ENCODE measurements at places on chromosomes 16 and 17. TPM values are rescaled to one million over a fixed set of nuclear protein-coding genes. Genes with fewer than 3 reads are reported as not detected.

DNA sequence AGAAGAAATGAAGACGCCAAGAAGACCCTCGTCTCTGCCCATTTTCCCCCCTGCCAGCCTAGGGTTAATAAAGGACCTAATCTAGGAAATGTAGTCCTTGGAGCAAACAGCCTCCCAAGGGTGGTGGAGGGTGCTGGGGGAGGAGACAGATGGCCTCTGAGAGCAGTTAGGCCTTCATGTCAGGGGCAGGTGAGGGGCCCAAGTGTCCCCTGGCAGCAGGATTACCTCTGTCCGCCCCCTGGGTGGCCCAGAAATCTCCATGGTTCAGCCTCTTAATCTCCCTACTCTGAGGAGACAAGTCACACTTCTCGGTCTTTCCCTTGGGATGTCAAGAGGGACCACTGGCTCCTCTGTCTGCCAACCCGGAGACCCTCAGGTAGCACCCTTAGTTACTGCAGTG is 365.4 kb upstream of the TNRC6C start:
- DNase-seq = no peak

DNA sequence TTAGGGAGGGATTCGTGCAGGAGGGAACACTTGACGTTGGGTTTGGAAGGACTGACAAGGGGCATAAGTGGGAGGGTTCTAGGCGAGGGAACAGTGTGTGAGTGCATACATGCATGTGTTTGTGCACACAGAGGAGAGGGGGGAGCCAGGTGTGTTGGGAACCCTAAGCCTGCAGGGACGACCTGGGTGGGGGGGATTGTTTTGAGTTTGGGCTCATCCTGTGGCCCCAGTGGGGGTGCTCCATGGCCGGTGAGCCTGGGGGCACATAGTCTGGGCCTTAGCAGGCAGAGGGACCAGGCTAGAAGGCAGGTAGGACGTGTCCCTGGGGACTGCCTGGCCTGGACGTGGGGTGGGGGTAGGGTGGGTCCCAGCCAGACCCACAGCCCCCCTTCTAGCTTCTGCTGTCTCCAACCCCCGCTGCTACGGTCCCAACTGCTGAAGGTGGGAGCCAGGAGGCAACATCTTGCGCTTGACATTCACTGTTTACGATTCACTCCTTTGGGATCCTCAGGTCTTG is 11.9 kb upstream of the RASD1 start:
- no peak for DNase-seq

DNA sequence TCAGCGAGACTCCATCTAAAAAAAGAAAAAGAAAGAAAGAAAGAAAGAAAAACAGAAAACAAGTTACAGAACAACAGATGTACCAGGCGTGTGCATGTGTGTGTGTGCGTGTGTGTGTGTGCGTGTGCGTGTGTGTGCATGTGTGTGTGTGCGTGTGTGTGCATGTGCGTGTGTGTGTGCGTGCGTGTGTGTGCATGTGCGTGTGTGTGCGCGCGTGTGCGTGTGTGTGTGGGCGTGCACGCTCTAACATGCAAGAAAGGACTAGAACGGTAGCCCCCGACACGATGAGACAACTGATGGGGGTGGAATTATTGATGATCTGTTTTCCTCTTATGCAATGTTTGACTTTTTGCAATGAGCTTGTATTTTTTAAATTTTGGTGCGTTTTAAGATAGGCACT is 1.6 kb downstream of the ALDH3A1 start:
- DNase-seq = no peak

- no peak for DNase-seq
Observed at GRCh38 chr17:45784293-45784740, at the start of gene CRHR1. Gene CRHR1 (plus strand): TSS chr17:45784320. CDS start chr17:45784545, 225 bp downstream.

DNA sequence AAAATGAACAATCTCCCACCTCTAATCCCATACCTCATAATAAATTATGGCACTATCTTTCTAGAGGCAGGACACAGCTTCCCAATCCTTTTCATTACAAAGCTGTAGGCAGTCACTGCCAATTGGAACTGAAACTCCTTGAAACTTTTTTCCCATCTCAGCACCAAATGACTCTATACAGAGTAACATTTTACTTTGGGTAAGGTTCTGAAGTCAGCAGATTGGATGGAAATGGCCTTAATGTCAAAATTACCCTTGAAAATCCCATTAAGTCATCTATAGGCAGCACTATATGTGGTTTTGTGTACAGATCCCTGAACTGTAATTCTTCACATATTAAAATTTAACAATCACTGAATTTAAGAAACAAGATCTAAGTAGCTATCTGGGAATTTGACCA is 30.3 kb upstream of the CORO6 start:
- DNase-seq = no peak

DNA sequence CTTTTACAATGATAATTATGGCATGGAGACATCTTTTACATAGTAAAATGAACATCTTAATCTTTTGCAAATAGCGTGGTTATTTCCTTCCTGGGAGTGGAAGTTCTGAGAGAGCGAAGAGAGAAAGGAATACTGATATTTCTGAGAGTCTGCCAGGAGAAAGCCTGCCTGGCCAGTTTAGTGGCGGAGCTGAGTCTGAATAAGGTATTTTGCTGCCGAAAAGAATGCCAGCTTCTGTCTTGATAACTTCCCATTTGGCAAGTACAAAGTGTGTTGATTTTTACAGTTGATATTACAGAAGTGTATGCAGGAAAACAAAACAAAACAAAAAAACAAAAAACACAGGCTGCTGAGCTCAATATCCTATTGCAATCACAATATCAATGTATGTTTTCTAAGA is 55.9 kb downstream of the KCNJ2 start:
- DNase-seq = no peak

DNA sequence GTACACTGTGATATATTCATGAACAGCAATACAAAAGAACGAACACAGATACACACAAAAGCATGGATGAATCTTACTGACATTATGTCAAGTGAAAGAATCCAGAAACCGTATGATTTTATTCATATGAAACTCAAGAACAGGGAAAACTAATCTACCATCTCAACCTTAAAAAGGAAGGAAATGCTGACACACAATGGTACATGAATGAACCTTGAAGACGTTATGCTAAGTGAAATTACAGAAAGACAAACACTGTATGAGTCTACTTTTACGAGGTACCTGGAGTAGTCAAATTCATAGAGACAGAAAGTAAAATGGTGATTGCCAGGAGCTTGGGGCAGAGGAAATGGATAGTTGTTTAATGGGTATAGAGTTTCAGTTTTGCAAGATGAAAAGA is 8.7 kb upstream of the PRKCB start:
- no peak for DNase-seq

GRCh38 chr17:7862692-7863437 is 5.1 kb downstream of the CYB5D1 start:
- no peak for DNase-seq

DNA sequence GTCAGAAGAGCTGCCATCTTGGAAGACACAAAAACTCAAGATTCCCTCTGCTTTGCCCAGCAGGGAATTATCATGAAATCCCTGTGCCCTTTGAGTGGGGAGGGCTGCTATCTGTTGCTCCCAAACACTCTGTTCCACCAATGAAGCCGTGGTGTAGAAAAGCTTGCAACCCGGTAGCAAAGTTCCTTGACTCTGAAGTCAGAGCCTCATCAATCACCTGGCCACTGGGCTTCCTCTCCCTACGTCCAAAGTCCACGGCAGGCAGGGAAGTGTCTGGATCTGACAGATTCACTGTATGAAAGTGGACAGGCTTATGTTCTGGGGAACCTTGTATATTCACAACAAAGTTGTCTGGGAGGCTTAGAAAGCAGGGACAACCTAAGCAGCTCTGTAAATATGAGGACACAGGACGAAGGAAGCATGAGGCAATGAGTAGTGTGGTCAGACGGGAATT is 343.3 kb downstream of the SLC39A11 start:
- no peak for DNase-seq

DNA sequence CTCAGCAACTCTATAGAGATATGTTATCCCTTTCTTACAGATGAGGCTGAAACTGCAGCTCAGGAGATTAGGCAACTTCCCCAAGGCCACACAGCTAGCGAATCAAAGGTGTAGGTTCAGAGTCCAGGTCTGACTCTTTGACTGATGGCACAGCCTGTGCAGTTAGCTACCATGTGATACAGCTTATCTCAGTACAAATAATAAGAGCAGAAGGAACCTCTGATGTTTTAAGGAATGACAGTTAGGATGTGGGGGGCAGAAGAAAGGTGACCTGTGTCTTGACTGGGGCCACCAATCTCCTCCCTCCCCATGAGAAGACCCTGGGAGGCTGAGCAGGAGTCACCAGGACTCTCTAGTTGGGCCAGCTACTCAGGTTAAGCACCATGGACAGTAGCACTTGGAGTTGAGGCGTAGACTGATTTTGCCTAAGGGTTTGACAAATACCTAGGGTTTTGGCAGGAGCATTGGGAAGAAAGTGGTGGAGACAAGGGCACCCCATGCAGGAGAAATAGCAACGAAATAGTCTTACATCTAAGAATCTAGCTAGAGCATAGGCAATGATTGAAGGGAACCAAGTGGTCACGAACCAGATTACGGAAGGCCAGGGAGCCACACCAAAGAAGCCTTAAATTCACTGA is 22.8 kb upstream of the ACSM2B start:
- DNase-seq = no peak

GRCh38 chr17:45088741-45089140 is 27.6 kb downstream of the NMT1 start:
- no peak for DNase-seq

DNA sequence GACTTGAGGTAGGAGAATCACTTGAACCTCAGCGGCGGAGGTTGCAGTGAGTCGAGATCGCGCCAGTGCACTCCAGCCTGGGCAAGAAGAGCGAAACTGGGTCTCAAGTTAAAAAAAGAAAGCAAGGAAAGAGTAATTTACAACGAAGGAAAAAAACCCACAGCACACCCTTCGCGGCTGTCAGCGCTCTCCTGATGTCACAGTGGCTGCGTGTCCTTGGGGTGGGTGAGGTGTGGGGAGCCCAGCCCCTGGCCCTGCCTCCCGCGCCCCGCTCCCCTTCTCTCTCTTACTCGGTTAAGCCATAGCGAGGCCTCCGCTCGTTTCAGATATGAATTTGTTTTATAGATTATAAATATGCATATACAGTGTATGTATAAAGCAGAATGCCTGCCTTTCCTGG is 740 bp upstream of the JPT2 start:
- DNase-seq = no peak

- DNase-seq = no peak
Observed at GRCh38 chr16:9438991-9439390, 347.5 kb downstream of the HAPSTR1 start.

Gene RNF43
- total RNA-seq = under 0.01 TPM

Gene MEAK7
- total RNA-seq = 23.2 TPM

Gene AXIN2
- total RNA-seq = 24.9 TPM

All from thoracic aorta (tissue), 2 donors.